DMS53 (cell line): ENCODE measurements at places on chromosomes 4 and X.

DNA sequence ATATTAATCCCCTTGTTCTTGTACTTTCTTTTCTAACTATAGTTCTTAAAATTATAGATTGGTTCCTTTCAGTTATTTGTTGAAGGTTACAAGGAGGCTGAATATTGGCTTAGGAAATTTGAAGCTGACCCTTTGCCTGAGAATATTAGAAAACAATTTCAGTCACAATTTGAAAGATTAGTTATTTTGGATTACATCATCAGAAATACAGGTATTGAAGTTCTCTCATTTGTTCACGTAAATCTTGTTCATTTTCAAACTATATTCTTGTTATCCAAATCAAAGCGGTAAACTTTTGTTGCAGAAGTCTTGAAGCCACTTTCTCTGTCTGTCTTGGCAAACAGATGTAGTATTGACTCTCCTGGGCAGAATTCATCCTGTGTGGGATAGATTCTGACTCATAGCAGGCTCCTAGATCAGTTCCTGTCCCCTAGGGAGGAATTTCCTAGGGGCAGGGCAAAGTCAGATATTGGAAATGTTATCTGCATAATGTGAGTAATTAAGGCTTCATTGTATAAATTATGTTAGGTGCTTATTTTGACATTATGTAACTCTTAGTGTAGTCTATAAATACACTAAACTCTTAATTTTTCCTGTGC lies 25.2 kb downstream of the PI4K2B start:
- DNase-seq: no peak

DNA sequence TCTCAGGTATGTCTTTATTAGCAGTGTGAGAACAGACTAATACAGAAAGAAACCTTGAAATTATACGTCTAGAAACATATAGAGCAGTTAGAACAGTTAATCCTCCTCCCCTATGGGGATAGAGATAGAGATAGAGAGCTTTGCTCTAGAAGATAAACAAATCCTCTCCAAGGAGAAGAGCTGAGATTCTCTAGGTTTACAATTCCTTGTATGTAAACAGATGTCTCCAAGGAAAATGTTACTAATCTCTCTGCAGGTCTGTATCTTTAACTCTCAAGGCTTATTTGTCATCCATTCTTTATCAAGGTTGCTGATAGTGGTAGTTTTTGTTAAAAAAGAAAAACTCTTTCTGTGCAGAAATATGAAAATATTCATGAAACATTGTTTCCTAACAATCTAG lies 282.1 kb upstream of the GIMD1 start:
- DNase-seq: no peak

DNA sequence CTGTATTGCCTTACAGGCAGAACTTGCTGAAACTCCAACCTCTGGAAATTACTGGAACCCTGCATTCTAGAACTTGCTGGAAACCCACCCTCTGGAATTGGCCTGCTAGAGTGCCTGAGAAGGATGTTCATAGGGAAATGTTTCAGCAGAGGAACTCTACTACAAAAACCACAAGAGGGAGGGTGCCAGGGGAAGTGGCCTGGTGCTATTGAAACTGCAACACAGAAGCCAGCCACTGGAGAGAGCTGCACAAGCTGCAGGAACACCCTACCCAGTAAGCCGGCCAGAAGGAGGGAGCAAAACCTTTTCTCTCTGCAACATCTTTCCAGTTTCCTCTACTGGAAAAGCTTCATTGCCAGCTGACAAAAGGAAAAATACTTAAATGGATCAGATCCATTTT lies 2.5 kb upstream of the BRWD3 start:
- peak; percentile 18 for DNase-seq

DNA sequence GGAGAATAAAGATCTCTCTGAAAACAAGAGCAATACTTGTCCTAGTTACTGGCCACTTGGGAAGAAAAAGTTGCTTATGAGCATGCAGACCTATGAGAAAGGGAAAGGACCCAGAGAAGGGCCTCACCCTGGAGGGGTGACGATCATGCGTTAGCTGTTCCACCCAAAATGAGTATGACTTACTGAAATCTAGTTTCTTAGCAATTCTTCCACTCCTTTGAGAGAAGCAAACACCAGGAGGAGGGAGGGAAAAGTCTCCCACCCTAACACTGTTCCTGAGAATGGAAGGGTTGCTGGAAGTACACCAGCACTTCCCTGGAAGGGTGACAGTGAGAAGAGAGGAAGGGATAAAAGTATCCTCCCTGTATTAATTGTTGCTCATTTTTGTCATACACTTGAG lies 107.9 kb downstream of the ADGRL3 start:
- no peak for DNase-seq

- DNase-seq: no peak
Observed at GRCh38 chr4:4289055-4289454, 899 bp downstream of the LYAR start.

- DNase-seq: no peak
Observed at GRCh38 chrX:118928151-118928550, 46.3 kb upstream of the LONRF3 start.

- no peak for DNase-seq
Observed at GRCh38 chr4:6011271-6011671, 7.0 kb downstream of the C4orf50 start.
